HuH-7 (cell line): ENCODE measurements at places on chromosomes 2 and 18.

GRCh38 chr18:51273437-51273836 is 76.0 kb upstream of the MEX3C start:
- no peak for DNase-seq

- DNase-seq = no peak
Measured at GRCh38 chr2:202251494-202251893, 13.1 kb upstream of the SUMO1 start.

- DNase-seq = no peak
Measured at GRCh38 chr2:24402242-24403097, 42.1 kb upstream of the ITSN2 start.

DNA sequence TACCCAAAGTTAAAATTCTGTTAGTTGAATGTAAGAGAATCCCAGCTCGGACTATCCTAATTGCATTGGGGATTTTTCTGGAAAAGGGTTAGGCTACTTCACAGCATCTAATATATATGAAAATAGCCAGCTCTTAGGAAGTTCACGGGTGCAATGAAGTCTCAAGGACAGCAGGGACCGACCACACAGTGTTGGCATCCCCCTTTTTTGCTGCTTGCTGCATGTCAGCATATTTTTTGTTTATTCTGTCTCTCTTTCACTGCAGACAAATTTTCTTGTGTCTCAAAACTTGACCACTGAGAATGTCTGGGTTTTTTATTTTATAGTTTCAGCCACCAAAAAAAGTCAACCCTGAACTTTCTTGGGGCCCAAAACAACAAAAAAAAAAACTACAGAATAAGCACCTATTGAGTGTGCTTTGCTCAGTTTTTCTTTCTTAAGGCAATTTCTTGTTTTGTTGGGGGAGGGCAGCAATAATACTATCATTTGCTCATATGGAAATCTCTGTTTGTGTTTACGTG is 535.6 kb downstream of the CNTNAP5 start:
- DNase-seq = no peak

GRCh38 chr2:143176606-143177005 is 47.4 kb downstream of the ARHGAP15 start:
- no peak for DNase-seq

- DNase-seq = no peak
Measured at GRCh38 chr2:237563816-237564215, 2.6 kb upstream of the PRLH start.
